Effector CD4-positive, alpha-beta T cell (primary cell): ENCODE measurements at places on chromosomes 5 and 9.

GRCh38 chr5:134124289-134125038 lies 10.0 kb downstream of the TCF7 start:
- DNase-seq = peak; percentile 50

DNA sequence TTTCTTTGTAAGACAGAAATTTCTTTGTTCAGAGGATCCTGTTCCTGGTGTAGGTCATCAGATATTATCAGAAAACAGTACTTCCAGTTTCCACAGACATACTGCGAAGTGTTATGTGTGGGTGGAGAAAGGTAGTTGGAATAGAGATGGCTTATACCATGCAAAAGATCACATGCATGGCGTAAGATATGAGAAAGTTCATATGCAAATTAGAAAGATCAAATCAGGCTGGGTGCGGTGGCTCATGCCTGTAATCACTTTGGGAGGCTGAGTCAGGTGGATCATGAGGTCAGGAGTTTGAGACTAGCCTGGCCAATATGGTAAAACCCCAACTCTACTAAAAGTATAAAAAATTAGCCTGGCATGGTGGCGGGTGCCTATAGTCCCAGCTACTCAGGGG lies 65.2 kb upstream of the GLIS3 start:
- no peak for DNase-seq

GRCh38 chr5:176886336-176887251 lies 12.6 kb downstream of the HK3 start:
- DNase-seq = no peak

DNA sequence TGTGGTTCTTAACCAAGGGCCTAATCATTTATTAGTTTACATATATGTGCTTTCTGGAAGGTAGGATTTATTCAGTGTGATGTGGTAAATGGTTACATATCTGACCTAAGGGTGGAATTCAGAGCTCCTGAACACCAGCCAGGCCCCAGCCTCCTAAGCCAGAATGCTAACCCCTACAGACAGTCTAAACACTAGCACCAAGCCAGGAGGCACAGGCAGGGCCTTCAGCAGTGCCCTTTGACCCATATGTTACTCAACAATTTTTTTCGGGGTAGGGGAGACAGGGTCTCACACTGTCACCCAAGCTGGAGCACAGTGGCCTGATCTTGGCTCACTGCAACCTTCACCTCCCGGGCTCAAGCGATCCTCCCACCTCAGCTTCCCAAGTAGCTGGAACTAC lies 40.3 kb downstream of the PRKACG start:
- DNase-seq = no peak

GRCh38 chr9:12775679-12776512 lies 1.1 kb downstream of the LURAP1L start:
- DNase-seq = no peak

- no peak for DNase-seq
These were observed 71.5 kb downstream of the GADD45G start for GRCh38 chr9:89676281-89676680.

DNA sequence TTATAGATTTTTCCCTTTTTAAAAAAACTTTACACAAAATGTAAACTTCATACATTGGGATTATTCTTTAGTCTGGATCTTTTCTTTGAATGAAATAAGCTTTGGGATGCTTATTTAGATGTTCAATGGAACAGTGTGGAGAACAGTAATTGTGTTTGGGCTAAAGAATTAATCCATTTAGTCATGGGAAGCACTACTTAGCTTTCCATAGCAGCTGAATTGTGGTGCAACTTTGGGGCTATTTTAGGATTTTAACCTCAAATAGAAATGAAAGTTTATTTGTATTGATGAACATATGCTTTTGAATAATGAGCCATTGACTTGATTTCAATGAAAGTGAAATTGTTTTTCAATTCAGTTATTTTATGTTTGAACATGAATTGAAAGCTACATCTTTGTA lies 72.4 kb downstream of the ZCCHC7 start:
- no peak for DNase-seq

- DNase-seq = no peak
These were observed 18.3 kb upstream of the IRX4 start for GRCh38 chr5:1901061-1901460.

DNA sequence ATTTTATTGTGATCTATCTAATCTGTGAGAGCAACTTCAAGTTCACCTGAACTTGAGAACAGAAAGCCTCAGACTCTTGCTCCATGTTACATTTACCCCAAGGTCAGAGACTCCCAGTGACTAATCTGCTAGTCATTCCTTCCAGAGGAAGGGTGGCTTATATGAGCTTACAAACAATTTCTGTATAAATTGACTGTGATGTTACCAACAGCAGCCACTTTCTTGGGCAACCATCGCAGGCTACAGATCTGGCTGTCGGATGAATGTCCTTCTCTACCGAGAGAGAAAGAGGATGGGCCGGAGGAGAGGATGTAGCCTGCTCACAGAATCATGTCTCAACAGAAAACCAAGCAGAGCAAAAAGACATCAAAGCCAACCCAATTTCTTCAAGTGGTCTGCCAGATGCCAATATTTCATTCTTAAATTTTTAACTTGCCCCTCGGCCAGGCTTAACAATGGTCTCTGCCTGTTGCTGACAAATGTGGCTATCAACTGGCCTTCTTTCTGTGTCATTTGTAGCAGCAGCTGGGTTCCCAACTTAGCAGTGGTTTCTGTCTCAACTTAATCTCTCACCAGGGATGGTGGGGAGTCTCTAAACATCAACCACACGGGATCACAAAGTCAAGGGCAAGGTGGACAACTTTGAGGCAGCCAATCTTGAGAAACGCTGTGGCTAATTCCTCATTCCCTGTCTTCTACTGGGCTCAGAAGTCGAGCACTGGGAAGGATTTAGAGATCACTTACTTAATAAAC lies 81.3 kb downstream of the RAPGEF1 start:
- no peak for DNase-seq

DNA sequence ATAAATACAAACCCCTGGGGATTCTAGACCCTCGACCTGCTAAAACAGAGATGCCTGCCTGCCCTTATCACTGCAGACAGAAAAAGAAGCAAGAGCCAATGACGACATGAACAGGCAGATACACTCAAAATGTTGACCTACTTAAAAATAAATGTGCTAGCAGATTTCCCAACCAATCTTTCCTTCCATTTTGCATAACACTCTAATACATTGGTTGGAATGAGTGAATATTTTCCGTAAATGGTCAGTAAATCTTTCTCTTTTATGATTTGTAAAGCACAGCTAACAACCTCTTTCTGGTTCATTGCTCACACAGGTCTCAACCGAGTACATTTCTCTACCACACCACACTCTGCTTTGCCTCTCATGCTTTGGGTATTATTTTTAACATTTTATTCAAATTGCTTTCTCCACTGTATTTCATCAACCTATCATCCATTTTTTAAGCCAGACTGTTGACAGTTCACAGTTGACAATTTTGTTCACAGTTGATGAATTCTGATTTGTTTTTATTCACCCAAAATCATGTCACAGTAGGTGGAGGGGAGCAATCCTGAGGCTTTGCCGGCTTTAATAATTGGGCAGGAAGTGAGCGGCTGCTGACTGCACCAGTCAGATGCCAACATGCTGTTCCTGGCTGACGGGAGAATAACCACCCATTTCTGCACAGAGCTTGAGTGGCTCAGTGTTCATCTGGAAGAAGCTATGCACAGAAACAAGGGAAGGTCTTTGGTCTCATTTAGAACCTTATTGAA lies 426.6 kb downstream of the SPOCK1 start:
- DNase-seq = no peak

- no peak for DNase-seq
These were observed 179.3 kb upstream of the MVB12B start for GRCh38 chr9:126147186-126147935.

DNA sequence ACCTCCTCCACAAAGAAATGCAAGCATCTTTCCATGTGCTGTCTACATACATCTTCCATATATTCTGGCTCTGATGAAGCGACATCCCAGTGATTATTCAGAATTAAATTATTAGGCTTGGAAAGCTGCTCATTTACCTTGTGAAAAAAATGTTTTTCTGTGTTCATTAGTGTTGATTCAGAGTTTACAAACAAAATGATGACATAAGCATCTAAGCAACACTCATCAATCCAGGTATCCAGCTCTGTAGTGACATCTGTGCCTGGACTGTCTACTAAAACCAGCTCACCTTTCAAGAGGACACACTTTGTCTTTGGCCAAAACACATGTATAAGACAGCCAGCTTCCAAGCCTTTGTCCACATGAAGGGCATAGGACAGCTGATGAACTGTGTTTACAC lies 51.1 kb upstream of the SPATA31C2 start:
- DNase-seq = no peak

GRCh38 chr5:14505310-14506139 lies 76.1 kb upstream of the OTULINL start:
- DNase-seq = no peak

DNA sequence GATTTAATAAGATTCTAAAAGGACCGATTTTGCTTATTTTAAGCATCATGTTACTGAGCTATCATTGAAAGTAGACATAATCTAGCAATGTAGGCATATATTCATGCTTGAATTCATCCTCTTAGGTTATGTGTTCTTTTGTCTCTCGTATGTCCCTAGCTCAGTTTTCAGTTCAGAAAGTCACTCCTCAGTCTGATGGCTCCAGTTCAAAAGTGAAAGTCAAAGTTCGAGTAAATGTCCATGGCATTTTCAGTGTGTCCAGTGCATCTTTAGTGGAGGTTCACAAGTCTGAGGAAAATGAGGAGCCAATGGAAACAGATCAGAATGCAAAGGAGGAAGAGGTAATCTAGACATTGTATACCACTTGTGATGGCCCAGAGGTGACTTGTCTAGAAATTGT lies 39.2 kb downstream of the HSPA4 start:
- DNase-seq = no peak

DNA sequence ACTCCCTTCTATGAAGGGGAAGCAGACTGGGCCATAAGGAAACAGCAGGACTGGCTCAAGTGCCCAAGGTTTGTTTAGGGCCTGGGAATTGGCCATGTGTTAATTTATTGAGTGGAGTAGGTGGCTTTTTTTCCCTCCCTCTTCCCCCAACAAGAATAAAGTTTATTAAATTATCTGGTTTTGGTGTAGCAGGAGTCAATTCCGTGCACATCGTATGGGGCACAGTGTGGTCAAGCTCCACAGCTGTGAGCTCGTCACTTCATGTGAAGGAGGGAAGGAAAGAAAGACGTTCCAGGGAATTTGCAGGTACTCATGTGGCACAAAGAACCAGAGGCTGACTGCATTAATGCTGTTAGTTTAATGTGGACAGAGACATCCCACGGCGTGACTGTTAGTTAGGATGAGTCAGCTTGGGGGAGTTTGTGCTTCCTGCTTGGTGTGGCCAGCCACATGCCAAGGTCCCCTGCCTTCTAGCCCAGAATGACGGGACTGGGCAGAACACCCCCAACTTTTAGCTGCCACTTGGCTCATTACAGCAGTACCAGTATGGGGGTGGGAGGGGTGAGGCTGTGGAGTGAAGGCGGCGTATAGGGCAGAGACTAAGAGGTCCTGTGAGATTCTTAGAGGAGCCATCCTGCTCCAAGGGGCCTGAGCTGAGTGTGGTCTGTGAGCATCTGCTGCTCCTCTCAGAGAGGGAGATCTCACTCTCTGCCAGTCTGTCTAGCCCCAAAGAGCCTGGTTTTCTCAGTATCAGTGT lies 33.2 kb downstream of the CSF1R start:
- no peak for DNase-seq

DNA sequence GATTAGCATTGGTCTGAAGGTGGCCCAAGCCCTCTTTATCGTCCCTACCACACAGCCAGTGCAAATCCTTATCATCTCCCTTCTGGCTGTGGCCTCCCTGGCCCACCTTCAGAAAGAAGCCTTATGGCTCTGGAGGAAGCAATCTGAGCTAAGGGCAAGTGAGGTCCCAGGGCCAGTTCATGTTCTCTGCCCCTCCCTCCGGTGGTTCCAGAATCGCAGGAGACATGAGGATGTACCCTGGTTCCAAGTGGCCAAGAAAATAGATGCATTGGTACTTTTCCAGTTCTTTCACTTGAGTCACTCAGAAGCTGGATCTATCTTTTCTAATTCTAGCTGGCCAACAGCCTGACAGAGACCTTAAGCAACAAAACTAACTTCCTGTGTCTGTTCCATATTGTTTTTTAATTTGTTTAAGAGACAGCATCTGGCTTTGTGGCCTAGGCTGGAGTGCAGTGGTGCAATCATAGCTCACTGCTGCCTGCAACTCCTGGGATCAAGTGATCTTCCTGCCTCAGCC lies 60.7 kb downstream of the LHFPL2 start:
- no peak for DNase-seq

DNA sequence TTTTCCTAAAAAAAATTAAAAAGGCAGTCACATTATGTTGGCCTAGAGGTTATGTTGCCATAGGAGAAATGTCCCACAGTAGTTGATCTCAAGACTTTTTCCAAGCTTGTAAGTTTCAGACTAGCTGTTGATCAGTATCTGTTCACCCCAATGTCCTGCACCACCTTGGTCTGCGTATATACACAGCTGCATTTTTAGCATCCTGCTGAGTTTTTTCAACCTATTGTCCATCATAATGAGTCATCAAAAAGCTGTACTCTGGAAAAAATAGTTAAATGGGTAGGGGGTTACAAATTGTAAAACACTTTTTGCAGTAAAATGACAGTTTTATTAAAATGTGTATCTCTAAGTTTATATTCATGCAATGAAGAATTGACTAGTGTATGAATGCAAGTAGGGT lies 53.2 kb upstream of the TMEM171 start:
- DNase-seq = no peak

DNA sequence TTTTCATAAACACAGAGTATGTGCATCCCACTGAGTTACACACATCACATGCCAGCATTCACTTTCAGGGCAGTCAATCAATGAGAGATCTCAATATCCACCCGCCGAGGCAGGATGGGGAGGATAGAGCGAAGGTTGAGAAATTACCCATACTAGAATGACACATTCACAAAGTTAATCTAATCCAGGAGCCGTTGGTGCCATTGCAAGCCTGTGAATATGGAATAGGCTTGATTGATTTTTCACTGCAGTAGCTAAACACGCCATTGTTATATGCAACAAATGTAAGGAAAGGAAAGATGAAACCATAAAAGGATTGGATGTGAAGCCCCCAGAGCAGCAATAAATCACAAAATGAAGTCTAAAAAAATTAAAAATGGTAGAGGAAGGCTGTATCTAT lies 167.9 kb upstream of the GPR151 start:
- no peak for DNase-seq

DNA sequence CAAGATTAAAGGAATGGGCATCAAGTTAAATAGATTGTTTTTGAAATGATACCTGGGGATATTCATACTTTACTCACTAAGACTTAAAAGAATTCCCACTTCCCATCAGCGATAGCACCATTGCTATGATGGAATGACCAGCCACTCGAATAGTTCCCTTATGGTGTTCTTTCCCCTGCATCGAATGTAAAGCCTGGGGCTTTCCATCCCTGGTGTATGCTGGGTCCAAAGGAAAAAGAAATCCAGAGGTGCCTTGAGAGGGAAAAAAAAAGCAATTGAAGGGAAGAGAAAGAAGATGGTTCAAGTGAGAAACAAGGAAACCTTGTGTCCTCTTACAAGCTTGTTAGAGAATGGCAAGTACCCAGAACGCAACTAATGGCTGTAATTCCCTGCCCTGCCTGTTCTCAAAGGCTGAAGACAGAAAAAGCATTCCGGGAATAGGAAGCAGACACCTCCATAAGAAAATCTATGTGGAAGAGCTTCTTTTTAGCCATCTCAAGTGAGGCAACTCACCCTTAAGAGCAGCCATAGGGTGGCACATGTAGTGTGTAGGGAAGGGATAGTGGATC lies 351.1 kb upstream of the DAB2 start:
- DNase-seq = no peak
